NT2/D1 (cell line): ENCODE measurements at places on chromosomes 5 and 9.

DNA sequence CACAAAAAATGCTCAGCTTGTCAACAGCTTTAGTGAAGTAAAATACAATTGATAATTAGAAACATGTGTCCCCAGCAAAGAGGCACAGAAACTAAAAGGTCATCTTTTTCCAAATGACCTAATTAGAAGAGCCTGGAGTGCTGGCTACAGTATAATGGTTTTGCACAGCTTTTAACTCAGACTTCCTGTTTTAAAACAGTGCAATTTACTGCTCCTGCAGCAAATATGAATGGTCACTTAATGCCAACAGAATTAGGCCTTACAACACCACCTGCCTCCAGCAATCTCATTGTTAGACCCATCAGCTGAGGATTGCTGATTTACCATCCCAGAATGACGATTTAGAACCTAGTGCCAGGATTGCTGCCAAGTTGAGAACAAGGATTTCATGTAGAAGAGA lies 239.3 kb downstream of the CETN3 start:
- no peak for DNase-seq

- DNase-seq, result no peak
Observed at GRCh38 chr5:74357827-74358226, 282.7 kb downstream of the ENC1 start.

- no peak for DNase-seq
Observed at GRCh38 chr9:91541734-91542133, 118.1 kb upstream of the NFIL3 start.

GRCh38 chr5:6551287-6551954 lies 81.4 kb downstream of the NSUN2 start:
- DNase-seq, result no peak

- no peak for DNase-seq
Observed at GRCh38 chr5:37836235-37836591, 3.6 kb downstream of the GDNF start.
